Lower lobe of right lung (tissue), 2 donors: ENCODE measurements at places on chromosomes 12 and 14.

DNA sequence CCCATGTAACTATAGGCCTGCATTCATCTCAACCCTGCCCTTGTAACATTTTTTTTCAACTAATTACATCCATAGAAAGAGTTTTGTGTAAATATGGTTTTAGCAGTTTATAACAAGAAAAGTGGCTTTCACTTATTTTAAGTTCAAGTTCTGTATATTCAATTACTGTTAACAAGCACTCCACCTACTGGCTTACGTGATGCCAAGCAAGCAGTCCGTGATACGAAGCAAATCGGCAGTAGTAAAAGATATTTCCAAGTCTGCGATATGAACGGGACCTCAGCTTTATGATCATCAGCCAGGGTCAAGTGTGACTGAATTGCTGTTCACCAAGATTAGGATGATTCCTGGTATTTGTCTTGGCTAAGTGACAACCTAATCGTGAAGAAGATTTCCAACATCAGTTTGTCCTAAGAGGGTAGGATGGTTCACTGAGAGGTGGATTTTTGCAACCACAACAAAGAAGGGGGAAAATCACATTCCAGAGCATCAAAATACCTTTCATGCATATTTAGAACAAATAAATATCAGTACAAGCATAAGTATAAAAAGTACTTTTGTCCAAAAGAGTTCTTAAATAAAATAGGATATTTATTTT is 456.2 kb downstream of the FOXG1 start:
- no peak for DNase-seq

DNA sequence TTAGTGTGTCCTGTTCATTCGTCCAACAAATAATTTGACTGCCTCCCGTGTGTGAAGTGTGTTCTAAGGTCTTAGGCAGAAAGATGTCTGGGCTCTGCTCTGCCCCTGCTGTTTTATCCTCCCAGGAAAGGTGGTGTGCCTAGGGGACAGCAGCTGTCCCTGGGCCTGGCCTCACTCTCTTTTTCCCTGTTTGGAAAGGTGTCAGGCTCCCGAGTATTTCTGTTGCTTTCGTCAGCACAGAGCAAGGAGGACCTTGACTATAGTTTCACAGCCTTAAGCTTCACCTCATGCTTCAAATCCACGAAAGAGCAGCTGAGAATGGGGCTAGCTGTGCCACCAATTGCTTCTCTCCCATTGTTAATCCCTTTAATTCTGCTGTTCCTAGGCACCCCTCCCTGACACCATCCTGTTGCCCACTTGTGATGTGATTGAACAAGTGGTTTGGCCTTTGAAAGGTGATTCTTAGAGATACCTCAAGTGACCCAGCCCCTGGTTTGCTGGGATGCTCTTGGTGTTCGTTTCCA is 54.2 kb downstream of the TGFB3 start:
- no peak for DNase-seq

GRCh38 chr12:49187184-49187583 is 1.7 kb downstream of the TUBA1A start:
- no peak for DNase-seq

GRCh38 chr14:50936882-50937281 is 7.4 kb downstream of the PYGL start:
- DNase-seq, result no peak

GRCh38 chr14:58693048-58693447 is 55.3 kb downstream of the DACT1 start:
- no peak for DNase-seq

DNA sequence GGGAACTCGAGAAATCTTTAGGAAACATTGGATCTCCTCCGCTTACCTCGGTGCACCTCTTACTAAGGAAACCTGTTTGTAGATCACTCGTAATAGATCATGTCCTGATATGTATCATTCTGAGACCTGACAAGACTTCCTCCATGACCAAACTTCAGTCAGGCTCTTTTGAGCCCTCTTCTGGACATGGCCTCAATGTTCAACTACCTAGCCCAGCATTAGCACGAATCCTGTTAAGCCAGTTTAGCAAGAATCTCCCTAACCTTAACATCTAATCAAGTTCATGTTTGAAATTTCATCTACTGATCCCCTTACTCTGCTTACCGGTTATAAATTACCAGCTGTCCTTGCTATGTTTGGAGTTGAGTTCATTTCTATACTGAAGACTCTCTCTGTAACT is 713.9 kb upstream of the USP15 start:
- no peak for DNase-seq
